ENCODE measurements at places on chromosomes 13 and 19.

GRCh38 chr13:33150126-33150525 is 133.9 kb downstream of the KL start:
- peak; percentile 53 for DNase-seq

DNA sequence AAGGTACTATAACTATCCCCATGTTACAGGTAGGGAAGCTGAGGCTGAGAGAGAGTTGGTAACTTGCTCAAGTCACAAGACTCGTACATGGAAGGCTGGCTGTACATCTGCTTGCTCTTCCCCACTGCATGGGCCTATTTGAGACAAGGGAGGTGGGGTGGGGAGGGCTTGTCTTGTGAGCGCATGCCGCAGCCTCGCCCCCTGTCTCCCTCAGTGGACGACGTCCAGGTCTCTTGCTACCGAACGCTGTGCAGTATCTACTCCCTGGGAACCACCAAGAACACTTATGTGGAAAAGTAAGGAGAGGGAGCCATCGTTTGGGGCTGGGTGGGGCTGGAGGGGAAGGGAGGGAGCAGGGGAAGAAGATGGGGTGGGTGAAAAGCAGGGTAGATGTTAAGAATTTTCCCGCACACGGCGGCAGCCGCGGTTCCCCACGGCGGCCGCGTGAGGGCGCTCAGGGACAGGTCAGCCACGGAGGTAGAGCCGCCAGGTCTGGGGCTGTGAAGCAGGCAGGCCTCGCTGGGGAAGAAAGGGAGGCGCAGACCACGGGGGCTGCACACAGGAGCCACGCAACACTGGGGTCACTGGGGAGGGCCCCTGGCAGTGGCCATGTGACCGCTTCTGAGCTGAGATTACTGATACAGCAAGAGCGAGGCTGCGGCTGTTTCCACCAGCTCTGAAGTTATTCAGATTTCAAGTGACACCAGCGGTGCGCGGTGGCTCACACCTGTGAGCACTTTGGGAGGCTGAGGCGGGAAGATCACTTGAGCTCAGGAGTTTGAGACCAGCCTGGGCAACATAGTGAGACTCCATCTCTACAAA is 81.5 kb downstream of the RYR1 start:
- peak; percentile 58 for DNase-seq

DNA sequence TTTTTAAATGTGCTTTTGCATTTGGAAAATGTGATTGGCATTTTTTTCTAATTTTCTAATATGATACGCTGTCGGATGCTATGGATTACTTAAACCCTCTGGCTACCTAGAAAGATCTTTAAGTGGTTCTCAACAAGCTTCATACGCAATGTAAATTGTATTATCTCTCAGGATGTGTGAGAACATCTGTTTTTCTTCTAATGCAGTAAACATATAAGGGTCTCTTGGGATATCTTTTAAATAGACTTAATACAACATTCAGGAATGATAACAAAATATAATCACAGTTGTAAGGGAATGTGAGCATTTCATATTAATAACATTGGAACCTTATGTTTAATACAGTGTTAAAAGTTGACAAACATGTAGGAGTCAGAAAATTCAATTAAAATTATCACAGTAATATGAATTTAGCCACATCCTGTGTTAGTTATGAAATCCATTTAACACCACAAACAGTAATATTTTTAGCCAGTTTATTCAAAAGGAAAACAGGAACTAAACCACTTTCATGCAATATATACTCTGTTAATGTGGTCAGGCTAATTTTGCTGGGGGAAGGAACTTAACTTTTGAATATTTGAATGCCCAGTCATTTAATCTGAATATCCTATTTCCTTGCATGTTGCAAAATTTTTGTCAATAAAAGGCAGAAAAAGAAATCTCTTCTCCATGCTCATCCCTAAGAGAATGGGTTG is 15.0 kb upstream of the ALOX5AP start:
- peak; percentile 53 for DNase-seq

DNA sequence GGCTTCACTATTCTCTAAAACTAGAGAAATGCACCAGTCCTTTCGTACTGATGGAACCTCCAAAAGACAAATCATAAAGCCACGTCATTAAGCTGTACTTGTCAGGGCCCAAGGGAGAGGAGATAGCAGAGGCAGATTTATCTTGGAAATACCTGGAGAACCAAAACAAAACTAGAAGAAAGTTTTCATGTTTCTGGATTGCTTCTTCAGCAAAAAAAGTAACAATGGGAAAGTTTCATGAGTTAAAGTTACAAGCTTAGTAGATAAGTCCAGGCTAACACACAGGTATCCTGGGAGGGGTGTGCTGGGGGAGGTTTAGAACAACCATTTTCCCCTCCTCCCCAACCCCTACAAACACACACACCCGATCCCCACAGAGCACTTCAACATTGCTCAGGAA is 21.6 kb downstream of the RANBP3 start:
- DNase-seq: no peak

DNA sequence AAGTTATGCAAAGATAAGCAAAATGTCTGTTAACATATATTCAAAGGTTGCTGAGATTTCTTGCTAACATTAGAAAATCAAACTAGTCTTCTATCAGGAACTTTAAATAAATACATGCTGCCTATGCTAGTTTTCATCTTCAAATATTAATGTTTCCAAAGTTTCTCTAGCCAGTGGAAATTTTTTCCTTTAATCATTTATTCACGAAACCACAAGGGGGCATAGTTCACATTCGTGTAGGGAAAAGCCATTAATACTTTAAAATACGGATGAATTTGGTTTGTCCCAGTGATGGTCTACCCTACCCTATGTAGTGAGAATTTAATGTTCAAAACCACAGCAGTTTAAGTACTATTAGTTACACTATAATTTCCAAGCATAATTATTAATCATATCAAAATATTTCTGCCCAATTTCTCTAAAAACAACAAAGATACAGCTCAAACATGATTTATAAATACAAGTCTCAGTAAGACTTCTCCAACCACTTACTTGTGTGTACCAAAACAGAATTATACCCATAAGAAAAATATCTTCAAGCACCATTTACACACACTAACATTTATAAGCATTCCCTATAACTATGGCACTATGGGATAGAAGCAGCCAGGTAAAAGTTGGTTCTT is 16.2 kb downstream of the NUFIP1 start:
- DNase-seq: peak; percentile 44

GRCh38 chr13:81596224-81596753 is 1255.4 kb upstream of the SPRY2 start:
- DNase-seq: no peak
